H9 (cell line): ENCODE measurements at places on chromosomes 1 and 21.
A peak's percentile ranks its signal among the peaks of the same experiment; 100 is the strongest.

DNA sequence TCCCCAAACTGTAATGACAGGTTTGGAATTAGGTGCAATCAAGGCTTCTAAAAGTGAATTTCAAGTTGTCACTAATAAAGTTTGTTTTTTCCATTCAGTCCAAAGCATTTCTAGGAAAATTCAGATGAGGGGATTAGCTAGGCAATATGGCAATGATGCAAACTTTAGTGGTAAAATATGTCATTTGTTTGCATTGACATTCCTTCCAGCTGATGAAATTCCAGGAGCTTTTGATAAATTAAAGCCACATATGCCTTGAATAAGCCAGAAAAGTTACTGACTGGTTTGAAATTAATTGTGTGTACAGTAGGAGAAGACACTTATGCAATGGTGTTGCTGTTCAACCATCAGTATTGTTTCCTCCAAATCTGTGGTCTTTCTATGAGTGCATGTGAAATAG lies 57.8 kb downstream of the MROH9 start:
- no peak for DNase-seq

- DNase-seq: no peak
Observed at GRCh38 chr1:161054805-161055204, 9.0 kb upstream of the USF1 start.

GRCh38 chr1:152034654-152035538 lies 1.9 kb downstream of the S100A11 start:
- peak; percentile 77 for DNase-seq

DNA sequence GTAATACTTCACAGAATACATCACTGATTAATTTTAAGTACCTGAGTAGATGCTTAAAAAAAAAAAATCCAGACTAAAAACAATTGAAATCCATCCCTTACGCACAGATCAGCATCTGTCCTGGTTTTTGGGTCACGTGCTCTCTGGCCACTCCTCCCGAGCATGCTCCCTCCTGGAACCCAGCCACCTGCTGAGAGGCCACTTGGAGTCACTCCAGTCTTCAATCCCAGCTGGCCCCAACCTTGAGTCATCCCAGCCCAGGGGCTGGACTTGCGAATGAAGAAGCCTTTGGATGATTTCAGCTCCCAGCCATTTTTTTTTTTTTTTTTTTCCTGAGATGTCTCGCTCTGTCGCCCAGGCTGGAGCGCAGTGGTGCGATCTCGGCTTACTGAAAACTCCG lies 8.9 kb downstream of the MAP1LC3C start:
- DNase-seq: peak; percentile 63

GRCh38 chr1:247415423-247416361 lies at the start of gene NLRP3:
Gene NLRP3 (plus strand): TSS chr1:247416173. CDS start chr1:247418801, 2,628 bp downstream.
- DNase-seq: peak; percentile 41
